ENCODE measurements at places on chromosomes 3 and 15.

GRCh38 chr3:80586338-80586737, 818.5 kb upstream of the ROBO1 start:
- no peak for DNase-seq

DNA sequence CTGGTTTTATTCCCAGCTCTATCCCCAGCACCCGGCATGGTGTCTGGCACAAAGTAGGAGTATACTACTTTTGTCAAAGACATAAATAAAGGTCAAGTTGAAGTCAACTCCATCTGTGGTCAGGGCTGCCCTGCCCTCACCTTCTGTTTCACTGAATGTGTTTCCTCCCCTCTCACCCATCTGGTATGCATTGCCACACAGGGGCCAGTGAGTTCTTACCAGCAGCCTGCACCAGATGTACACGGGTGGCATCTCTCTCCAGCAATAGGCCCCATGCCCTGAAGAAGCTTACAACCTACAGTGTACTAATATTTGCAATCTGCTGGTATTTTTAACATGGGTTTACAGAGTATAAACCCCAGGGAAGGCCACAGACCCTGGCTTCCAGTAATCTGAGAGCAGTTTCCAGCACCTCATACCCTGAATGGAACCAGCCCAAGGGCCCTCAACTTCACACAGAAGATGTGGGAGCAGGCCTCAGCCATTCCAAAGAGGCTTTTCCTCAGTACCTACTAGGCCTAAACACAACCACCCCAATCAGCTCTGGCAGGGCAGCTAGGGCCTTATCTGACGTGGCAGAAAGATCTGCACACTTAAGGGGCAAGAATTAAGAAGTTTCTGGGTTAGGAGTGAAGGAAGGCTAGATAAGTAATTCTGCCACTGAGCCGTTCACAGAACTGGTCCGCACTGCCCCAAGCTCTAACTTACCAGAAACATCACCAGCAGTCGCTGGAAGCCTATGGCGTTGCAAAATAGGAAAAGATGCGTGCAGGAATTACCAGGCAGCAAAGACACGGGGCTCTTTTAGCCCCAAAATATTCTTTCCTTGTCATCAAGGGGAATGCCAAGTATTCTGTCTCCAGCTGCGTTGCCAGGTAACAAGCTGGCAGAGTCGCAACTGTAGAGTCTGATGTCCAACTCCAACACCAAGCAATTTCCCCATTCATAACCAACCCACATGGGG, 2.1 kb downstream of the IDH2 start:
- no peak for DNase-seq

GRCh38 chr3:156321945-156322344, 201.6 kb downstream of the KCNAB1 start:
- no peak for DNase-seq

DNA sequence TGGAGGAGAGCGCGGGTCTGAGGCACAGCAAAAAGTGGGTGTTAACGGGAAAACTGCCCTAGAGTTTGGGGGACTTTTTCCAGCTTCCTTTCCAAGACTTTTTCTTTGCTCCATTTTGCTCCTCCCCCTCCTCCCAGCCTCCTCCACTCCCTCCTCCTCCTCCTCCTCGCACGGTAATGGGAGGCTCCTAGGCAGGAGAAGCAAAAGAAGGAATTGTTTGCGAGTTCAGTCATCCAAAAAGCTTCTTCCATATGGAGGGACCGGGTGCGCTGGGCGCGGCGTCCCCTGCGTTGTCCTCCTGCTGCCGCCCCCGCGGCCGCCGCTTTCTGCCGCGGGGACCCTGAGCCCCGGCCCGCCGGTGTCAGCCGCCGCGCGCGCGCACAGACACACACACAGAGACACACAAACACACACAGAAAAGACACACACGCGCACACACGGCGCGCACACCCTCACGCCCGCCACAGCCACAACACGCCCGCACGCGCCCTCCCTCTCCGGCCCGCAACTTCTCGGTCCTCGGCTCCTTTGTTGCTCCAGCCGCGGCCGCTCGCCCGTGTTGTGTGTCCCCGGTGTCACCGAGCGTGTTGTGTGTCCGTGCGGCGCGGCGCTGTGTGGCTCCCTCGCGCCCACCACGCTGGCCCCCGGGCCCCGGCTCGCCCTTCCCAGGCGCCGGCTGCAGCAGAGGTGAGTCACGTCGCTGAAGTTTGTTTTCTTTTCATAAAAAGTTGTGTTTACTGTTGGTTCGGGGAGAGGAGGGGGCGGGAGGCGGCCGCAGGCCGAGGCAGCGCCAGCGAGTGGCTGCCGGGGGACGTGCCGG, at the start of gene BOC:
TSS of gene BOC (plus strand) at position 228 of the 820 bp plus-strand sequence. CDS start 38,246 bp downstream, outside the sequence.
- no peak for DNase-seq

DNA sequence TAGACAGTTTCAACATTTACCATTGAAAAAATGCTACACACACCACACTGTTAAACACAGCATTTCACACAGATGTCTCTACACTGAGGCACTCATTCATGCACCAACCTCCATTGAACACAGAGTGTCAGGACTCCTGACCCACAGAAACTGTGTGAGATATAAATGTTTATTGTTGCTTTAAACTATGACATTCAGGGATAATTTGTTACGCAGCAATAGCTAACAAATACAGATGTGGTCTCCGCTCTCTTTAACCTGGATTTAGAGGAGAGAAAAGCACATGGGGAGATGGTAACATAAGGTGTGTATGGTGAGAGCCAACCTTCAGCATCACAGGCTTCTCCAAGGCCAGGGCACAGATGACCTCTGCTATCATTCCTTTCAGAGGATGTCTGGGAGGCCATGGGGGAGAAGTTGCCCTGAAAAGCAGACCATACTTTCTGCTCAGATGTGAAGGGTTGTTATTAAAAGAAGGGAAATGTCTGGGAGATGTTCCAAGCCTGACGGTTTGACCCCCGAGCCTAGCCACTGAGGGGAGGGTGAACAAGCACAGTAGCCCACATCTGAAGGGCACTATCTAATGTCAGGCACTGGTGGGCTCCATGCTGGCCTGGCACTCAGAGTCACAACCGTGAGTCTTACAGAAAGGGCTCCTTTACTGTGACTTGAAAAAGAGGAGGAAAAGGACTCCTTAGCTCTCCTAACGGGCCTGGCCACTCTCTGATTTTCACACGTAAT, 284.5 kb upstream of the TLE3 start:
- DNase-seq, result no peak

DNA sequence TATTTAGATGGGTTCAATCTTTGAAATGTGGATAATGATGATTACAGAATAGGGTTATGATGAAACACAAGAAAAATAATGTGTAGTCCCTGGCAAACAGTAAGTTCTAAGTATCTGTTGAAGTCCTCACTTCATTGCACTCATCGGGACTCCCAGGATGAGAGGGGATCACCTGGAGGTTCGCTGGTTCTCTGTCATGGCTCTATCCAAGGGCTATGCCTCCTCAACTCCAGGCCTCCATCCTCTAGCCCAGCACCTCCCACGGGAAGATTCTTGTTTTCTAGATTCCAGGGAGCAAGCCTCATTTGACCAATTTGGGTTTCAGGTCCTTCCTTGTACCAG, 45.5 kb downstream of the ANP32A start:
- DNase-seq, result no peak

- no peak for DNase-seq
Observed at GRCh38 chr15:64985366-64986033, 4.2 kb downstream of the SPG21 start.

DNA sequence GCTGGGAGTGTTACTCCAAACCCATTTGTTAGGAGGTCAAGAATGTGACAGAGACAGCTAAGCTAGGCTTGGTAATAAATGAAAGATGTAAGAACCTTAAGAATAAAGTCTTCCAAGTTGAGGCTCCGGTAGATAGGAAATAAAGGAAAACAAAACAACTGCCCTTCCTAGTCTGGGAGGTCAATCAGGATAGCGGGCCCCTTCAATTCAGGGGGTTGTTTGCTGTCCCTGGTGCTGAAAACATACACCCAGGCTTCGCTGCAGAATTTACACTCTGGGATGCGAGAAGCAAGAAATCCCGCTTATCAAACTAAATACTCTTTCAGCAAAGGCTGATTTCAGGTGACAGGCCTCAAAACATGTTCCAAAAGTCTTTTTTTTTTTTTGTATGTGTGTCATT, 393.4 kb downstream of the NTRK3 start:
- no peak for DNase-seq

DNA sequence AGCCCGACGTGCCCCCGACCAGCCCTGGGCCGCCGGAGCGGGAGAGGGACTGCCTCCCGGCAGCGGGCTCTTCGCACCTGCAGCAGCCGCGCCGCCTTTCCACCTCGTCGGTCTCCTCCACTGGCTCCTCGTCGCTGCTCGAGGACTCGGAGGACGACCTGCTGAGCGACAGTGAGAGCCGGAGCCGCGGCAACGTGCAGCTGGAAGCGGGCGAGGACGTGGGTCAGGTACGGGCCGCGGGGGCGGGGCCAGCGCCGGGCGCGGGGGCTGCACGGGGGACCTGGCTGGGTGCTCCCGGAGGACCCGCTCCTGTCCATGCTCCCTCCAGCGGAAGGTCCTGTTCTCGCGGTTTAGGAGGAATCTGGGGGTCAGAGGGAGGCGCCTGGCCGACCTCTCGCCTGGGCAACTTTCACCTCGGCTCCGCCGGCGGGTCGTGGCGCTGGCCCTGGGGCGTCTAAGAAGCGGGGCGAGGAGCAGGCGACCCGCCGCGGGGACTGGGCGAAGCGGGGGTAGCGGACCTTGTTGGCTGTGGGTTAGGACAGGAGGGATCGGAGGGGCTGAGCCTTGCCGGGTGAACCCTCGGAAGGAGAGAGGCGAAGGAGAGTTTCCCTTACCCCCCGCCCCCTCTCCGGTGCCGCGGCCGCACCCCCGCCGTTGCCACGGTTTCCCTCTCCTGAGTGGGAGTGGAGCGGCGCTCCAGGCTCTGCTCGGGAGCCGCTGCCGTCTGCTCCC, 682 bp downstream of the ITPKA start:
- DNase-seq, result peak; percentile 43

All from stimulated activated naive B cell treated with anti-CD40 and anti-IgM and Interleukin-4, amounts not matched to agents 10 μg/mL and 1 μg/mL and 100 μg/mL, for 72 hours (primary cell).